ENCODE measurements at places on chromosomes 11 and 22. TPM values are rescaled to one million over a fixed set of nuclear protein-coding genes. Genes with fewer than 3 reads are reported as not detected.

DNA sequence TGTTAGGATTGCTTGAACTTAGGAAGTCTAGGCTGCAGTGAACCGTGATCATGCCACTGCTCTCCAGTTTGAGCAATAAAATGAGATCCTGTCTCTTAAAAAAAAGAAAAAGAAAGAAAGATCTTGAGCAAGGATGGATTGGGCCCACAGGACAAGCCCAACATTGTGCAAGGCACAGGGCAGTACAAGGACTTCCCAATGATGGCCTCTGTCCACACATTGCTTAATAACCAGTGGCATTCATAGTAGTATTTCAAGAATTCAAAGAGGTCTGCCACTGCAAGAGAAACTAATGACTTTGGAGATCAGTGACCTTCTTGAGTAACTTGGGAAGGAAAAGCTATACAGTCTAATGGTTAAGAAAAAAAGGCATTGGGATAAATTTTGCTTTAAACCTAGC is 44.6 kb downstream of the SEZ6L start:
- H3K27ac ChIP-seq: no peak overlapping the region
- no peak for DNase-seq
- no peak overlapping the region for H3K4me3 ChIP-seq
- H3K27me3 ChIP-seq: peaks cover 10% of the 10 kb centered on the region

GRCh38 chr11:129457321-129457720 is 81.7 kb downstream of the BARX2 start:
- H3K27ac ChIP-seq: no peak overlapping the region
- no peak overlapping the region for H3K4me3 ChIP-seq
- no peaks in the 10 kb centered on the region for H3K36me3 ChIP-seq
- H3K4me1 ChIP-seq: no peaks in the 10 kb centered on the region
- no peak for DNase-seq

DNA sequence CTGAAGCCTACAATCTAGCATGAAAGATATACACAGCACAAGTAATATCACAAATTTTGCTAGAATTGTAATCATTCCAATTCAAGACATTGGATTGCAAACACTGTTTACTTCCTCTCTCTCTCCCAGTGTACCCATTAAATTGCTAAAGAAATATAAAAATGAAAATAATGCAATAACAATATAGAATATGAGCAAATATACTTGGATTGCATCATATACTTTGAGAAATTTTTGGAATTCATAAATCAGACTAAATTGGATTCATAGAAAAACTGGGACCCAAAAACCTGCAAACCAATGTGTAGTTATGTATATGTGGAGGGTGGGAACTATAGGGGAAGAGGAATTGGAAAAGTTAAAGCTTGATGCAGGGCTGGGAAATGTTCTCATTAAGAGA is 25.0 kb upstream of the OR56A1 start:
- H3K4me1 ChIP-seq: no peaks in the 10 kb centered on the region
- peaks cover 9% of the 10 kb centered on the region for H3K27me3 ChIP-seq
- H3K4me3 ChIP-seq: no peak overlapping the region
- no peak for DNase-seq
- no peaks in the 10 kb centered on the region for H3K36me3 ChIP-seq

DNA sequence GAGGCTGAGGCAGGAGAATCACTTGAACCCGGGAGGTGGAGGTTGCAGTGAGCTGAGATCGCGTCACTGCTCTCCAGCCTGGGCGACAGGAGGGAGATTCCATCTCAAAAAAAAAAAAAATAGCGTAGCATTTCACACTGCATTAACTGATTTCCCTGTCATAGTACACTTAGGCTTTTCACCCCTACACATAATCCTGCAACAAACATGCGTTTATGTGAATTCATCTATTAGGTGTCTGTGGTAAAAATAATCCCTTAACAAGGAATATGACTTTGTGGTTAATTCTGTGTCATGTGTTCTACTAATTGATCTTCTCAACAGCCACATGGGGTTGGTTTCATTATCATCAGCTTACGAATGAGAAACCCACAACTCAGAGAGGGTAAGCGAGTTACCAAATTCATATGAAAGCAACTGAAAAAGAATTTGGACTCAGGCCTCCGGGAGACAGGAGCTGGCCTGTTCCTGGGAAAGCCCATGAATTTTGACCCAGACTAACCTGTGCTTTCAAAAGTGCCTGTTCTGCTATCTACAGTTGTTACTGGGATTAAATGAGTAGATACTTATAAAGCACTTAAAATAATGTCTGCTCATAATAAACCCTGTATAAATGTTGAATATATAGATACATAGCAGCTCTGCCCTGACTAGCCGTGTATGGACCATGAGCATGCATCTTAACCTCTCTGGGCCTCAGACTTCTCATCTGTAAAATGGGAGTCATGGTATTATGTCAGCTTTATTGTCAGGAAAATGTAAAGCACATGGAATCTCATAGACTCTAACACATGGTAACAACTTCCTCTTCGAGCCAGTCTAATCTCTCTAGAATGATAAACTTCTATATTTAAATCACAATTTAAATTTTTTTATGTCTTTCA is 36.6 kb downstream of the KCNJ1 start:
- H3K27ac ChIP-seq: peak overlapping the region; percentile 77
- DNase-seq: peak; percentile 71
- H3K4me3 ChIP-seq: peak overlapping the region; percentile 59
- H3K4me1 ChIP-seq: peaks cover 20% of the 10 kb centered on the region
- H3K27me3 ChIP-seq: no peaks in the 10 kb centered on the region

- H3K27me3 ChIP-seq: peaks cover 3% of the 10 kb centered on the region
- H3K4me1 ChIP-seq: peaks cover 12% of the 10 kb centered on the region
- H3K27ac ChIP-seq: no peak overlapping the region
- H3K4me3 ChIP-seq: no peak overlapping the region
- no peaks in the 10 kb centered on the region for H3K36me3 ChIP-seq
Measured at GRCh38 chr11:64637334-64638017, 46.5 kb downstream of the SLC22A12 start.

DNA sequence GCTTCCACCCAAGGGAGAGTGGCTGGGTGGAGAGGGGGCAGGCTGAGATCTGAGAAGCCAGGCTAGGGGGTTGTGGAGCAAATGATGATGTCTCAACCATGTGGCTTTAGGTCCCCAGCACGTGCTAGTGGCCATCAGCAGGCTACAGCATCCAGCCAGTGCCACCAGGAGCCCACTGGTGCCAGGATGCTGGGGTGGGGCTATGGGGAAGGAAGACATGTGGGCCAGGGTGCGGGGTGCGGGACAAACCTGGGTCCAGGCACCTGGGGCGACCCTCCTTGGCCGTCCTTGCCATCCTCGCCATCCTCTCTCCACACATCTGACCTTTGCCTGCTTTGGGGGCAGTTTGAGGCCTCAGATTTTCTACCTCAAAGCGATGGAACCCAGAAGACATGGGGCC is 104.3 kb downstream of the KCNQ1 start:
- H3K4me1 ChIP-seq: peaks cover 2% of the 10 kb centered on the region
- H3K27me3 ChIP-seq: peaks cover 4% of the 10 kb centered on the region
- DNase-seq: no peak
- no peak overlapping the region for H3K4me3 ChIP-seq
- H3K36me3 ChIP-seq: no peaks in the 10 kb centered on the region

THRSP gene
- total RNA-seq: not detected

DBX1 gene
- total RNA-seq: not detected
